NCI-H1105 treated with DMSO at 0.1 percent for 48 hours (cell line): ENCODE measurements at places on chromosomes 7 and 10.
A peak's percentile ranks its signal among the peaks of the same experiment; 100 is the strongest.

DNA sequence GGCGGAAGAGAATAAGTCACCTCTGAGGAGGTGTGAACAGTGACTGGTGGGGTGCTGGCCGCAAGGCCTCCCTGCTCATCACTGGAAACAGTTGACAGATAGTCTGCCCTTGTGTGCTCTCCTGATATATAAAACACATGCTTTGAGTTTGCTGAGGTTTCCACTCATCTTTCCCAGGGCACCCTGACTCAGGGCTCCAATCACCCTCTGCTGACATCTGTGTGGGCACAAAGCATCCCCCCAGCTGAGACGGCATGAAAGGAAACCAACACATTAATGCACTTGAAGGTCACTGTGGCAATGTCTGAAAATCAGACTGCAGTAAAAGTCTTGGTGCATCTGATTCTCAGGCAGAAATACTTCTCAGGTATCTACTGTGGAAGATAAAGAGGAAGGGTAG is 49.8 kb downstream of the EPDR1 start:
- no peak for DNase-seq

- no peak for DNase-seq
These were observed 438.9 kb upstream of the PODXL start for GRCh38 chr7:131995324-131995723.

DNA sequence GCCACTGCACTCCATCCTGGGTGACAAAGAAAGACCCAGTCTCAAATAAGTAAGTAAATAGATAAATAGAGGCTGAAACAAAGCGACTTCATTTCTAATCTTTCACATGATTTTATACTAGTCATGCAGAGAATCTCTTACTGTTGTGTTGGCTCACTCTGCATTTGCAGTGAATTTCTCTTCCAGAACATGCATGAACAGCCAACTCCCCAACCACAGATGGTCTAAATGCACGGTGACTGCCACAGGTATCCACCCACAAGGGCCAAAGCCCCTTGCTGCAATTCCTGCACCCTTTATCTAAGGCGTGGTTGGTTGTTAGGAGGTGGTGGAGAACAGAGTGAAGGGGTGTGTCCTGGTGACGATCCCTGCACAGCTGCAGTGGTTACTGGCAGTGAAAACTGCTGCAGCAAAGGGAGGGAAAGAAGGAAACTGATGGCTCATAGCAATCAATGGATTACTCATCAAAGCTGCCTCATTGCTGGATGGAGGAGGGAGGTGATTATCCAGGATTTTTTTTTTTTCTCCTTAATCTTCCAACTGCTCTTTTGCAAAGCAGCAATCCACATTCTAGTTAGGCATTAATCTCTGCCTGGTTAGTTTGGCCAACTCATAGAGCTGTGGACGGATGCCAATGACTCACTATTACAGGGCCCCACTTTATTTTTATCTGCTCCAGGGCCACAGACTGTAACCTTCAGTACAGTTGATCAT is 50.6 kb downstream of the PRTFDC1 start:
- no peak for DNase-seq

GRCh38 chr7:70571961-70572360 is 560.0 kb upstream of the GALNT17 start:
- DNase-seq = no peak

DNA sequence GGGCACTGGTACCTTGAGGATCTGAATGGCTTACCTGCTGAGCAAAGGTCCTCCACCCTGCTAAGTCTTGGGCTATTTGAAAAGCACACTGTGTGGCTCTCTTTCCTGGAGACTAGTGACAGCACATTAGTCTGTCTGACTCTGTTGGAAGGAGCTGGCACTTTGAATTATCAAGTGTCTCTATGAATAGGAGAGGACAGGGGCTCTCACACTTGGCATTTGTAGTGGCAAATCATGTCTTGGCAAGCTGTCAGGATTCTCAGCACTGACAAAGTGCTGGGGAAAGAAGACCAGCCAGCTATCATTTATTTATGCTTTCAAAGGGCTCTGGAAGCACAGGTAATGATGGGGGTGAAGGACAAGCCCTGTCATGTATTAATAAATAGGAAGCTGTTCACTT is 62.8 kb downstream of the MTPN start:
- peak; percentile 98 for DNase-seq

- DNase-seq = no peak
These were observed 20.0 kb downstream of the WNT8B start for GRCh38 chr10:100482834-100483185.

DNA sequence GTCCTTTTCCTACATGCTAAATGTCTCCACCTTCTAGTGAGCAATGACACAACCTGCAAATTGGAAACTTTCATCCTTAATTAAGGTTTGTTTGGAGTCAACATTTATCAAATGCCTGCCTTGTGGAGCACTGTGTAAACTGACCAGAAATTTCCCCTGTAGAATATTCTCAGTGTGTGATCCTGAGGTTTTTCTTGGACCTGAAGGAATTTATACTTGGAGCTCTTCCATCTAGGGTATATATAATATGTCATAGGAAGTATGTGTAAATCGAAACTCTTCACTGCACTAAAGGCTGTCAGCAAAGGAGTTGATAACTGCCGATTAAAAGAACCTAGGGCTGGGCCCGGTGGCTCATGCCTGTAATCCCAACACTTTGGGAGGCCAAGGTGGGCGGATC is 152.4 kb downstream of the NSUN6 start:
- DNase-seq = no peak

DNA sequence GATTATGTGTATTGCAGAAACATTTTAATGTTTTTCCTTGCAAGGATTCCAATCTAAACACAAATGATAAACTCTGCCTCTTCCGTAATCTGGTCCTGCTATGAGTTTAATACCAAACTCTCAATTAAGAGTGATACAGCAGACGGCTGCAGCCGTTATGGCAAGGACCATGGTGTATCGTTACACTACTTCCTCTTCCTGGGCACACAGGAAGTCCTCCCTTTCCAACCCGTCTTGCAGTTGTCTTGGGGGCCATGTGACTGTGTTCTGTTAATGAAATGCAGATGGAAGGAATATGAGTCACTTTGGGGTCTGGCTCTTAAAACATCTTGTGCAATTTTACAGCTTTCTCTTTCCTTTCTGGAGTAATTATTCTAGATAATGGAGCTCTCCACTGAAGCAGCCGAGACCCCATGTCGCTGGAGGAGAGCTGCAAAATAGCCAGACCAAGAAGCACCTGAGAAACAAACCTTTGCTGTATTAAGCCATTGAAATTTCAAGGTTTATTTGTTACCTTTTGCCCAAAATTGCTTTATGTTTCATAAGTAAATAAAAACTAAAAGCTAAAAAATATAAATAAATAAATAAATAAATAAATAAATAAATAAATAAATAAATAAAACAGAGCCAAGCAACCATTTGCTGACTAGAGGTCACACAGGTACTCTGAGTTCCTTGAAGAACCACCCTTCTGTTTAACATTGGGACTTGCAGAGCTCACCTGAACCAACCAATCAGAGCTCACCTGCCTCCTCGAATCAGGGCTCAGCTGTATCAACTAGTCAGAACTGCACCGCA is 74.7 kb downstream of the FRMPD2 start:
- DNase-seq = no peak

GRCh38 chr7:41872966-41873365 is 170.1 kb upstream of the INHBA start:
- DNase-seq = no peak

- DNase-seq = no peak
These were observed 60.0 kb downstream of the MYOF start for GRCh38 chr10:93422118-93422517.

DNA sequence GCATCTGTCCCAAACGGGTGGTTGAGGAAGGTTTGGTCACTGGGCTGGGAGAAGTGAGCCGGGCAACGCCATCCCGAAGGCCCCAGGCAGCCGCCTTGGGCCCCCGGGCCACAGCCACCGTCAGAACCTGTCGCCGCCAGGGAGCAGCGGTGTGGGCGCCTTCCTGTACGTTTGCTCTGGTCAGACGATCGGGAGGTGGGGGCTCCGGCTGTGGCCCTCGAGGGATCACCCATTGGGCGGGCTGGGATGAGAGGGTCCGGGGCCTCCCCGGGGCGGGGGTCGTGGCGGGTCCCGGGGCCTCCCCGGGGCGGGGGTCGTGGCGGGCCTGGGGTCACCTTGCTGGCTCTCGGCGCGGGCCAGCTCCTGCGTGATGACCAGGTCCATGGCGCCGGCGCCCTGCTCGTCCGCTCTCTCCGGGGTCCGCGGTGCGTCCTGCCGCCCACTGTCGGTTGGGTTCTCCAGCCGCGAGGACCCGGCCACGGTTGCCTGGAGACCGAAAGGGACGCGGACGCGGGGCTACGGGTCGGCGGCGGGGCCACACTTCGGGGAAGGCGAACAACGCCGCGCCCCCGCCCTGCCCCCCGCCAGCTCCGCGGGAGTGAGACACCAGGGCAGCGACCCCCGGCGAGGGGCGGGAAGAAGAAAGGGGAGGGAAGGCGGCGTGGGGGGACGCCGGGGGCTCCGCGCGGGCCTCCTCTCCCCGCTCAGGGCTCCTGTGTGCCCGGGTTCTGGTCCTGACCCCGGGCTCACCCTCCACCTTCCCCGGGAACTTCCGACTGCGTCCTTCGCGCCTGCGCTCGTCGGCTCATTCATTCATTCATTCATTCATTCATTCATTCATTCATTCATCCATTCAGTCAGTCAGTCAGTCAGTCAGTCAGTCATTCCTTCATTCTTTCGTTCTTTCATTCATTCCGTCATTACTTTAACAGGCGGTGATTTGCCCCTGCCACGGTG is at the start of gene CFAP46:
TSS of gene CFAP46 (minus strand) at position 470 of the 957 bp plus-strand sequence. CDS start at position 384, 86 bp downstream.
- peak; percentile 46 for DNase-seq

DNA sequence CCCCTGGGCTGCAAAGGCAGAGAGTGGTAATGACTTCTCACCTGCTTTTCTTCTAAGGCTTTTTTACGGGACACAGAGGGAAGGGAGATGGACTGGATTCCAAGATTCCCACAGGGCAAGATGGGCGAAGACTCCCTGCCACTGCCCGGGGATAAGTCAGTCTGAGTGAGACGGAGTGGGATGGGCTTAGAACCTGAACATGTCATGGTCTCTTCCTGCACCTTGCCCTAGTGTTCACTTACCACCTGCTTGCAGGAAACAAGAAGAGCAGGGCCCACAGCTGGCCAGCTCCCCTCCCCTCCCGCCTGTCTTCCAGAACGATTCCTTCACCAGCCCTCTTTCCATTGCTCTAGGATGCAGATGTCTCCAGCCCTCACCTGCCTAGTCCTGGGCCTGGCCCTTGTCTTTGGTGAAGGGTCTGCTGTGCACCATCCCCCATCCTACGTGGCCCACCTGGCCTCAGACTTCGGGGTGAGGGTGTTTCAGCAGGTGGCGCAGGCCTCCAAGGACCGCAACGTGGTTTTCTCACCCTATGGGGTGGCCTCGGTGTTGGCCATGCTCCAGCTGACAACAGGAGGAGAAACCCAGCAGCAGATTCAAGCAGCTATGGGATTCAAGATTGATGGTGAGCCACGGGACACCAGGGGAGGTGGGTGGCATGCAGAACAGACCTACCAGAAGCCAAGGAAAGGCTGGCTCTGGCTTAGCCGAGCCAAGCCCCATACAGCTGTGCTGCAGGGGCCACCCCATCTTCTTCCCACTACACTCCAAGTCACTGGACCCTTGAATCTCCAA is 1.3 kb downstream of the SERPINE1 start:
- no peak for DNase-seq

- DNase-seq = no peak
These were observed 106.2 kb downstream of the ITIH5 start for GRCh38 chr10:7560519-7560918.

GRCh38 chr10:92811986-92812385 is 36.3 kb upstream of the EXOC6 start:
- DNase-seq = no peak

DNA sequence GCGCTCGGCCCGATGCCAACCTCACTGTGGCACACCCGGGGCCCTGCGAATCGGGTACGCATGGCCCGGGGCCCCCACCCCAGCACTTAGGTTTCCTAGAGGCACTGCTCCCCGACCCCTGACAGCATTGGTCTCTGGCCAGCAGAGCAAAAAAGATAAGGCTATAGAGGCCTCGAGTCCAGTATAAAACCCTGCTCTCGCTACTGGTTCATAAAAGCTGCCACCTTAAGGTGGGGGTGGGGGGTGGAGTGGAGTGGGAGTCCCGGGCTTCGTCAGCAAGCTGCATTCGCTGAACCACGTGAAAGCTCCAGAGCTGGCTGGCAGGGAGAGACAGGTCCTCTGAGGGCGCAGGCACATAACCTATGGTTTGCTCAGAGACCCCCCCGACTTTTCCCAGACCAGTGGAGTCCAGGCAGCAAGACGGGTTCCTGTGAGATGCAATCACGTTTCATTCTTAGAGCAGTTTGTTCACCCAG is 1.3 kb downstream of the KAZALD1 start:
- no peak for DNase-seq
